ENCODE measurements at places on chromosomes 2 and 18.

DNA sequence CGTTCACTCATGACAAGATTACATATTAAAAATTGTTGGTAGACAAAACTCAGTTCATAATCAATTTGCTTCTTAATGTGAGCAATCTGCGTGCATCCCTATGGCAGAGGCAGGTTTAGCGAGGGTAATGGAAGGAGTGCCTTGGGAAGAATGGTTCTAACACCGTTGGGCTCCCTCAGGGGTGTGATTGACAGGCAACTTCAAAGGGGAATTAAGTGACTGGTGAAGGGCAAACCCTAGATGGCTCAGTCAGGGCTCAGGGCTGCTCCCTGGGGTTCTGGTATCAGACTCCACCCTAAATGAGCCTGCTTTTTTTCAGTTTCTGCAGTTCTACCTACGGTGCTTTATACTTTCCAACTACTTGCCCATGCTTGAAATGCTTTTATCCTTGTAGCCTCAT lies 419.5 kb upstream of the CELF4 start:
- no peak for DNase-seq

GRCh38 chr2:180763263-180763989 lies 217.0 kb upstream of the UBE2E3 start:
- DNase-seq: no peak

DNA sequence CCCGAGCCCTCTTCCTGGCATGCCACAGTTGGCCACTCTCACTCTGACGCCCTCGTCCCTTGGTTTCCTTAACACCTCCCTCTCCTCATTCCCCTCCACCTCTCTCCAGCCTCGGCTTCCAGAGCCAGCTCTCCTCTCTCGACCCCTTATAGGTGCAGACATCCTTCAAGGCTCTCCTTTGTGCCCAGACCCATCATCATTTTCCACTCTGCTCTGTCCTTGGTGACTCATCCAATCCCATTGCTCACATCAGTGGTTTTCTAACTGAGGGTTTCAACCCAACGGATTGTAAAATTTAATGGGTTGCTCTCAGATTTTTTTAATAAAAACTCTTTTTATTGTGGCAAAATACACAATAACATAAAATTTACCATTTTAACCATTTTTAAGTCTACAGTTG lies 6.2 kb downstream of the ST8SIA5 start:
- no peak for DNase-seq

GRCh38 chr18:474416-474815 lies 26.1 kb downstream of the COLEC12 start:
- no peak for DNase-seq

- no peak for DNase-seq
These were observed 91.7 kb upstream of the RMDN2 start for GRCh38 chr2:37833423-37833822.

- DNase-seq: peak; percentile 73
These were observed 32.8 kb upstream of the IL1B start for GRCh38 chr2:112869258-112869842.

GRCh38 chr18:10231220-10231619 lies 223.2 kb upstream of the APCDD1 start:
- DNase-seq: no peak

- no peak for DNase-seq
These were observed 2083.1 kb upstream of the PIK3C3 start for GRCh38 chr18:39871961-39872360.

GRCh38 chr2:467101-467500 lies 179.2 kb upstream of the ALKAL2 start:
- DNase-seq: no peak

DNA sequence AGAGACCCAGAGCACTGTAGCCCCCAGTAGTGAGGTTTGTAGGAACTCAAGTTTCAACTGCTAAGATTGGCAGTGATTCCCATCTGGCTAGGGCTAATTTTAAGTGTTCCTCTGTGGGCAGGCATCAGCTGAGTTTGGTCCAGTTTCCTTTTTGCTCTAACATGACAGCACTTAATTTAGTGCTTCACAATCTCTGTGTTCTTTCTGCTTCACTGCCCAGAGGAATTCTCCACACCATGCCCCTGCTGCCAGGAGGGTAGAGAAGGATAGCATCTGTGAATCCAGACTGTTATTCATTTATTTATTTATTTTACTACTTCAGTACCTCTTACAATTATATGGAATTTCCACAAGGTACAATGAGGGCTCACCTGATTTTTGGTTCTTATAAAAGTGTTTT lies 549.9 kb upstream of the FSIP2 start:
- DNase-seq: no peak

DNA sequence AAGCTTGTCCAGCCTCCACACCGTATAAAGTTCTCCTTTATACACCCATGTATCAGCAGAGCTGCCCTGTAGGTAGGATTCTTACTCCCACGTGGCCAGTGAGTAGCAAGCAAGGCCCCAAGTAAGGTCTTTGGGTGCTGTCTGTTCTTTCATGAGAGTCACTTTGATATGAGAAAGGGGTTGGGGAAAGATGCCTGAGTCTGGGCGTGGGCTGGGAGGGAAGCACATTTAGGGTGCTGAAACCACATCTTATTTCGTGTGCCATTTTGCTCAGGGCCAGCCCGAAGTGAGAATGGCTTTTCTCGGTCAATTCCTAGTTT lies 436 bp upstream of the ITPRIPL1 start:
- no peak for DNase-seq

- no peak for DNase-seq
These were observed 36.6 kb downstream of the DARS1 start for GRCh38 chr2:135948642-135949355.

GRCh38 chr2:47516360-47517104 lies 113.6 kb downstream of the MSH2 start:
- no peak for DNase-seq

GRCh38 chr2:40401896-40402295 lies 50.0 kb downstream of the SLC8A1 start:
- no peak for DNase-seq

- DNase-seq: peak; percentile 81
These were observed 31.4 kb downstream of the ATOH8 start for GRCh38 chr2:85785027-85785822.

- no peak for DNase-seq
These were observed 99.3 kb downstream of the SPOPL start for GRCh38 chr2:138600732-138601457.

GRCh38 chr2:241989074-241989473 lies 119.5 kb downstream of the RTP5 start:
- no peak for DNase-seq

- no peak for DNase-seq
These were observed 498 bp downstream of the ITGAV start for GRCh38 chr2:186590350-186590758.

- no peak for DNase-seq
These were observed 309.5 kb downstream of the SATB2 start for GRCh38 chr2:199148076-199148845.
